IPS DF 19.7 (cell line): ENCODE measurements at places on chromosomes 13 and 19.

DNA sequence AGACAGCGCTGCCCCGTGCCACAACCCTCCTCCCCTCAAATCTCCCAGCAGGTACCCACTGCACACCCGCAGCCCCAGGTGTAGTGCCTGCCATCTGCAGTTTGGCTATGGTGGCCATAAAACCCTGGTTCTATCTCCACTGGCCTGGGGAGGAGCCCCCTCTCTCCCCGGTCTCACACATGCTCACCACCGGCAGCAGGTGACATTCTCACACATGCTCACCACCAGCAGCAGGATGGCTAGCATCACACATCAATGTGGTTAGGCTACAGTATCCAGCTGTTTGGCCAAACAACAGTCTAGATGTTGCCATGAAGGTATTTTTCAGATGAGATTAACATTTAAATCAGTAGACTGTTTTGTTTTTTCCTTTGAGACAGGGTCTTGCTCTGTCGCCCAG is 31.1 kb downstream of the ELL start:
- no peak for DNase-seq

DNA sequence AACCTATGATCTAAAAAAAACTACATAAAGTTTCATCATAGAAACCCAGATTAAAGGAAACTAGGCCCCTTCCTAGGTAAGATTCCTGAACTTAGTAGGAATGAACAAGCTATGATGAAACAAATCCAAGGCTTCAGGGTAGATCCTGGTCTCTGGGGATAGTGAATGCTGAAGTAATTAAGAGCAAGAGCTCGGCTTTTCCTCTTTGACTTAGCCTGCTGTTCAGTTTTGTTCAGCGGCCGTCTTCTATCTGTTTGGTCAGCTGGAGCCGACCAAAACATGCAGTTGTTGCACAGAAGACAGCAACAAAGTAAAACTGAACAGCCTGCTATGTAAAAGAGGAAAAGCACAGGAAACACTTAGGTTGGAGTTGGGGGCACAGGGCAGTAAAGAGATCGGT is 44.1 kb upstream of the RFXAP start:
- DNase-seq: no peak

- no peak for DNase-seq
These were observed 129.2 kb upstream of the PEG3 start for GRCh38 chr19:56969759-56970178.

- no peak for DNase-seq
These were observed 12.0 kb upstream of the CEACAM21 start for GRCh38 chr19:41563854-41564514.

DNA sequence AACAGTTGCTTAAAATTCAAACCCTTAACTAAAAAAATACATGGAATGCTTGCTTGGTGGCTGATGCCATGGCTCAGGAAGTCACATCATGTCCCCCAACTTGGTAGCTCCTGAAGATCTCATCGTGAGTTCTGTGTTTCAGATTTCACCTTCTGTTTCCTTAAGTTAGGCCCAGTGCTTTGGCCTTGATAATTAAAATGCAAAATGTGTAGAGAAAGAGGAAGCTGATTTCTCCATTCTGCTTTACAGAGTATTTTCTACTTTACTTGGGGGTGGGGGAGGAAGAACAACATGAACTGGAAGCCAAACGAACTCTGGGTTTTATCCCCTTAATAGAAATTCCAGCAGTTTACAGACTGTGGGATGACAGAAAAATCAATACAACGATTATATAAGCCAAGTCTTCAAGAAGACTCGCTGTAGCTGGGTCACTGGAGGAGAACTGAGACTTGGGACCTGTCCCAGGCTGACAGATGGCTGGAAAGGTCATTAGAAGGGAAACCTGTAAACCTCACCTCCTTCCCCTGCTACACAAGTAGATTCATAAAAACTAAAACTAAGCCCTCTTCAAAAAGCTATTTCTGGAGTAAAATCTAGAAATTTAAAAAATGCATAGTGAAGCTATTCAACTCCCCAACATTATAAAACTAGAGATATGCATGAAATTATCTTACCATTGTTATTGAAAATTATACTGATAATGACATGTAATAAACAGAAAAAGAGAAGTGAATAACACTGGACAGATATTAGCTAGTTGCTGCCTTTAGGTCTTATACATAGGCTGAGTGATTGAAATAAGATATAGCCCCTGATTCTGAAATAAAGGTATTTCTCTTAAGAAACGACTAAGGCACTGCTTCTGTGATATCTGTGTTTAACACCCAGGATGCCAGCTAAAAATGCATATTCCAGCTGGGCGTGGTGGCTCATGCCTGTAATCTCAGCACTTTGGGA is 22.1 kb upstream of the GGACT start:
- DNase-seq: no peak

DNA sequence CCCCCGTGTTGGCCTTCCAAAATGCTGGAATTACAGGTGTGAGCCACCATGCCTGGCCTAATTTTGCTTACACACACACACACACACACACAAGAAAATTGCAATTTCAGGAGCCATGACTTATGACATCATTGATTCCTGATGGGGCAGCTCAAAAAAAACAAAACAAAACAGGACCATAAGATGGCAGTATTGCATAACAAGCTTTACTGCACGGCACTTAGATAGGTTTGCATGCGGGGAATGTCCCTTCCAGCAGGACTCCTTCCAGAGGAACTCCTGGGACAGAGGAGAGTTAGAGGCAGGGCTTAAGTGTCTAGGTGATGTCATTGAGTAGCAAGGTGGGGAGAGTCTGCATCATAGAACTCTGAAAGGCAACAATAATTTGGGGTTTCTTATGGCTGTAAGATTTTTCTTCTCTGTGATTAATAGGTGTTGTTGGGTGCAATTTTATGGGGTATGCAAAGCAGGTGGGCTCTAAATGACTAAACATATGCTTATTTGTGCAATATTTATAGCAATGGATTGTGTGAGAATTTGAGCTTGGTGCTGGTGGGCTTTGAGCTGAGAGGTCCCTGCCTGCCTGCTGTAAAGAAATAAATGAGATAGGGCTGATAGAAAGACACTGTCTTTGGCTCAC is 9.0 kb upstream of the ACSBG2 start:
- DNase-seq: no peak

DNA sequence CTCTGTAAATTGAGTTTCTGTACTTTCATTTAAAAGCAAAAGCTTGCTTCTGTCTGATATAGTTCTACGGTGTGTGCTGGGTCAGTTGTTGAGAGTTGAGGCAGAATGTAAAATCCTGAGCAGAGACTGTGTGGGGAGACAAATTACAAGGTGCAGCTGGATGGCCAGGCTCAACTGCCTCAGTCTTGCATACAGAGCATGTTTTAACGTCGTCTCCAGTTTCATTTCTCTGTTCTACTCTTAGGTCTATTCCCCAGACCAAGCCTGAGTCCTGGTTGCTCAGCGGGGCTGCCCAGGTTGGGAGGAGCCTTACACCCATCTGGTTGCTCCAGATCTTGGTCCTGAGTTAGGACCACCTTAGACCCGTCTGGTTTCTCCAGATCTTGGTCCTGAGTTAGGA is 54.4 kb upstream of the MEDAG start:
- no peak for DNase-seq

DNA sequence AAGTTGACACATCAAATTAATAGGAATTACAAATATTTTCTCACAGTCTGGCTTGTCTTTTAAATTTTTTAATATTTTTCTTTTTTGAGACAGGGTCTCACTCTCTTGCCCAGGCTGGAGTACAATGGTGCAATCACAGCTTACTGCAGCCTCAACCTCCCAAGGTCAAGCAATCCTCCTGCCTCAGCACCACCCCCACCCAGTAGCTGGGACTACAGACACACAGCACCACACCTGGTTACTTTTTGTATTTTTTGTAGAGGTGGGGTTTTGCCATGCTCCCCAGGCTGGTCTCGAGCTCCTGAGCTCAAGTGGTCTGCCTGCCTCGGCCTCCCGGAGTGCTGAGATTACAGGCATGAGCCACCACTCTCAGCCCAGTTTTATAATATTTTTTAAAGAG is 72.0 kb downstream of the SPATA13 start:
- DNase-seq: no peak

DNA sequence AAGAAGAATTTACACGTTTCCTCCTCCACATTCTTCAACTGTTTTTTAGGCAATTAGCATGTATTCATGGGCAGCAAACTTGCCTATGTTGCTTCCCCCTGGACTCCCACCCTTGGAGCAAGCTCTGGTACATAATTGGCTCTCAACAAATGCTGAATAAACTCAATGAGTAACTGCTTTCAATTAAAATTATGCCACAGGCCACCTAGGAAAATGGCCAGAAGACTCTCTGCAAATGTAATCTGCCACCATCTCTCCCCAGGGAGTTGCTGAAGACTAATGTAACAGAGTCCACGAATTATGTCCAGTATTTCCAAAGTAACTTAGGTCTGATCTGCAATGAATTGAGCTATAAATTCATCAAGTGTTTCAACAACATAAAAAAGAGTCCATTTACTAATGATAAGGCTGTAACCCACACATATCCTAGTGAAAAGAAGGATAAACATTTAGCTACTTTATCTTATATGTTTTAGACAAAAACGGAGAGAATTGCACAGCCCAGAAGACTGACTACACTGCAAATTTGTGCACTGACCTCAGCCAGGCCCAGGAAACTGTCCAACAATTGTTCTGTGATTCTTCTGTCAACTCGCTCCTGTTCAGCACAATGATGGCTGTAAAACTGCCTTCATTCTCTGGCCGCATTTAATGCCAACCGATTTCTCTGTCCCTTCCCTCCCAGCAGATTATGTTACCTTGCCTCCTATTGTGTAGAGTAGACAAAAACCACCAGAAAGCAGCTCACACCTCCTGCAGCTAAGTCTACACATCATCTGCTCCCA is 808.6 kb upstream of the ARGLU1 start:
- DNase-seq: no peak

- no peak for DNase-seq
These were observed 6.2 kb downstream of the GPR4 start for GRCh38 chr19:45595814-45596213.

- no peak for DNase-seq
These were observed 22.8 kb downstream of the ELAVL1 start for GRCh38 chr19:7982651-7983099.
